ENCODE measurements at places on chromosomes 4 and X.

GRCh38 chr4:1333256-1333655, 13.8 kb upstream of the UVSSA start:
- DNase-seq = peak; percentile 29

DNA sequence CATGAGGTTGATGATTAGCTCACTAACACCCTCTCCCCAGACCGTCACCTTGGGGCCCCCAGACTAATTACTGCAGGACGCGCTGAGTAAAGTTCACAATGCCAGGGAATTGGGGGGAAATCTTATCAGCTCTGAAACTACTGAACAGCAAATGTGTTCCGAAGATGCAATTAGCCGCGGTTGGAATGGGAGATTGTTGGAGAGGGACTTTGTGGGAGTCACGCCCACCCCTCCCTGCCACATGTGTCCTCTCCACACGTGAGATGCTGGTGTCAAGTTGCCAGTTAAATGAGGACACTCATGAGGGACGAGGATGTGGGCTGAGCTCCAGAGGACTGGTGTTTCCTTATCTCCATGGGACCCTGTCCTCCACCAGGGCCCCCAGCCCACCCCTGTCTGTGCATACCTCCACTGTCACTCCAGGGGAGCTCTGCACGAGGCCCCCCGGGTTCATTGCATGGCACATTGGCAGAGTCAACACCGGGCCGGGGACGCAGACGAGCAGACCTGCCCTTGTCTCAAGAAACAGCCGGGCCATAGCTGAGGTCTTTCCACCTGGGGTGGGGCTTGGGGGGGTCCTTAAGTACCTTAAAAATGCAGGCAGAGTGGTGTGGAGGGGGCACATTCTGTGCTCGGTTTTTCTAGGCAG, 175.4 kb upstream of the PSAPL1 start:
- no peak for DNase-seq

- DNase-seq = no peak
Measured at GRCh38 chrX:69089203-69089602, 76.0 kb downstream of the PJA1 start.

- no peak for DNase-seq
Measured at GRCh38 chrX:124414281-124414680, 67.9 kb downstream of the SH2D1A start.

Data from suppressor macrophage treated with lipopolysaccharide for 4 hours (primary cell).